Nucleus accumbens (tissue), 56 donors: ENCODE measurements at places on chromosomes 6 and 20.

- DNase-seq: no peak
Observed at GRCh38 chr20:3121955-3122610, 37.6 kb upstream of the AVP start.

- DNase-seq: no peak
Observed at GRCh38 chr6:12449447-12449846, 159.3 kb downstream of the EDN1 start.

DNA sequence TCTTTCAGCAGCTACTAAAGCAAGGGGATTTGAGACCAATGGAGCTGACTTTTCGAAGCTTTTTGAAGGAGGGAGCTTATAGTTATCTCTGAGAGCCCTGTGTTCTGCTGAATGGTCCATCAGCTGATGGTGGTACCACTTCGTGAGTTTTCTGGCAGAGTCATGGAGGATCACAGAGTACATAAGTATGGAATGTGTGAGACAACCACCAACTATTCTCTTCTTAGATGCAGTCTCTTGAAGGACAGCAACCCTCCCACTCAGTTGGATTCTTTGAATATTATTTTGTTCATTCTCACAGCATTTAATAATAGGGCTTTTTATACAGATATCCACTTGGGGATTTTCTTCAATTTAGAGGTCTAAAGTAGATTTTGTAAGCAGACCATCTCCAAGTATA lies 75.3 kb downstream of the ELOVL2 start:
- no peak for DNase-seq

- DNase-seq: no peak
Observed at GRCh38 chr6:130575557-130575956, 209.7 kb downstream of the TMEM200A start.

- no peak for DNase-seq
Observed at GRCh38 chr6:20699402-20699801, 165.1 kb downstream of the CDKAL1 start.

GRCh38 chr20:50892394-50892793 lies 38.8 kb downstream of the ADNP start:
- no peak for DNase-seq

- DNase-seq: no peak
Observed at GRCh38 chr20:1277529-1278322, 11.6 kb downstream of the SNPH start.

DNA sequence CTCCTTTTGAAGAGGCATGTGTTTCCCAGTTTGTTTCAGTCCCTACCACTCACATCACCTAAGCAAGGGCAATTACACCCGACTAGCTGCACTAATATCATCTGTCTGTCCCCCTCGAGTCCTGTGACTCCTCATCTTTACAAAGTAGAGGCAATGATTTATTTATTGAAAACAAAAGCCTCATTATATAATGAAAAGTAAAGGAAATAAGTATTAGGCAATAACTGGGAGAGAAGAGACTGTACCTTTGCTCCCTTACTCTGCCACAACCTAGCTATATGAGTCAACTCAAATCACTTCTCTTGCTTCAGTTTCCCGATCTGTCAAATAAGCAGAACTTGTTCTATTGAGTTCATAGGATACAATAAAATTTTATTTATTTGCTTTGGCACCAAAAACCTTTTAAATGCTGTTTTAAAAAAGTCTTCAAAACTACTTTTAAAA lies 38.9 kb downstream of the CSNK2A1 start:
- DNase-seq: no peak

DNA sequence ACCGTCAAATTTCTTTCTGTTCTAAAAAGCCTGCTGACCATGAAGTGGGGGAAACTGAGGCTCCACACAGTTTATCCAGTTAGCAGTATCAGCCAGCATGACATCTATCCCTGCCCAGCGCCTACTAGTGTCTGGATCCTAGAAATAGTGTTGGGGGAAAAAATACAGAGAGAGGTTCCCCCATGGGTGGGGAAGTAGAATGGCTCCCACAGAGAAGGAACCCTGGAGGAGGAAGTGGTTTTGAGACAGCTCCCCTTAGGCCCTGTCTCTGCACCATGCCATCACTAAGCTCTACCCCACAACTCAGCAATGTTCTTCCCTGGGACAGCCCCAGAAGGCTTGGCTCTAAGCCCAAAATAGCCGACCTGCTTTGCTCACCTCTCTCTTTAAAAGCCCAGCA lies 153.4 kb downstream of the MBOAT1 start:
- DNase-seq: no peak

GRCh38 chr6:105949869-105950268 lies 136.3 kb upstream of the PRDM1 start:
- no peak for DNase-seq

DNA sequence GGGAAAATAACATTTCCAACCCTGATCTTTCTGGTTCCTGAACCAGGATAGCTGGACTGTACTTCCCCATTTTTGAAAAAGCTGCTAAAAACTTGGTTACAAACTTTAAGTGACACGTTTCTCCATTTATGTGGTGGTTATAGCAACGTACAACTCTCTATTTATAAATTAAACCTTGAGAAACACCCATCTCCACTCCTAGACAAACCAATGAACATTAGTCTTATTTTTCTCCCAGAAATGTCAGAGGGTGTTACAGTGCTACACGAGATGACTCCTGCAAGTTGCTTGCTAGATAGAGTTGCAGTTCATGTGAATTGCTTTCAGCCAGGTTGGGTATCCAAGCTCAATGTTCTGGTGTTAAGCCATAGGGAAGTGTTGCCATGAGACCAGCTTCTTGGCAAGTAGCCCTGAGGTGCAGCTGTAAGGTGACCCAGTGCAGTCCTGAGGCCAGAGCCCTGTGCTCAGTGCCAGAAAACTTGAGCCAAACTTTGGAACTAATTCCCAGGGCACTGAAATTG lies 51.3 kb upstream of the REV3L start:
- DNase-seq: peak; percentile 57

DNA sequence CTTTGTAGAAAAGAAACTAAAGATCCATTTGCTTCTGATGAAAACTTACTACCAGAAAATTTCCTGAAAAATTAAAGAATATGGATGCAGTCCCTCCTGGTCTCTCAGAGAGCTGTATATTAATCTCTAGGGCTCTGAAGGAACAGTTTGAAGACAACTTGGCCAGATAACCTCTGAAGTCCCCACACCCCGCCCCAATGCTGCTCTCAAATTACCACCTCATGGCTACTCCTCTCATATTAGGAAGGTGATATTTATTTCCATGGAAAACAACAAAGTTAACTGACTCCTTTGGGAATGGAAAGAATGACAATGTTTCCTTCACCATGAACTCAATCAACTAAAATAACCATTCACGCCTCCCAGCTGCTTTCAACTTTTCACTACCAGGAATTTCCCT lies 408.4 kb upstream of the FLRT3 start:
- no peak for DNase-seq

GRCh38 chr20:1085492-1086276 lies 32.7 kb upstream of the PSMF1 start:
- no peak for DNase-seq

- DNase-seq: no peak
Observed at GRCh38 chr6:111201764-111202163, 114.5 kb downstream of the SLC16A10 start.

GRCh38 chr6:140590641-140591040 lies 1216.2 kb upstream of the CITED2 start:
- no peak for DNase-seq

DNA sequence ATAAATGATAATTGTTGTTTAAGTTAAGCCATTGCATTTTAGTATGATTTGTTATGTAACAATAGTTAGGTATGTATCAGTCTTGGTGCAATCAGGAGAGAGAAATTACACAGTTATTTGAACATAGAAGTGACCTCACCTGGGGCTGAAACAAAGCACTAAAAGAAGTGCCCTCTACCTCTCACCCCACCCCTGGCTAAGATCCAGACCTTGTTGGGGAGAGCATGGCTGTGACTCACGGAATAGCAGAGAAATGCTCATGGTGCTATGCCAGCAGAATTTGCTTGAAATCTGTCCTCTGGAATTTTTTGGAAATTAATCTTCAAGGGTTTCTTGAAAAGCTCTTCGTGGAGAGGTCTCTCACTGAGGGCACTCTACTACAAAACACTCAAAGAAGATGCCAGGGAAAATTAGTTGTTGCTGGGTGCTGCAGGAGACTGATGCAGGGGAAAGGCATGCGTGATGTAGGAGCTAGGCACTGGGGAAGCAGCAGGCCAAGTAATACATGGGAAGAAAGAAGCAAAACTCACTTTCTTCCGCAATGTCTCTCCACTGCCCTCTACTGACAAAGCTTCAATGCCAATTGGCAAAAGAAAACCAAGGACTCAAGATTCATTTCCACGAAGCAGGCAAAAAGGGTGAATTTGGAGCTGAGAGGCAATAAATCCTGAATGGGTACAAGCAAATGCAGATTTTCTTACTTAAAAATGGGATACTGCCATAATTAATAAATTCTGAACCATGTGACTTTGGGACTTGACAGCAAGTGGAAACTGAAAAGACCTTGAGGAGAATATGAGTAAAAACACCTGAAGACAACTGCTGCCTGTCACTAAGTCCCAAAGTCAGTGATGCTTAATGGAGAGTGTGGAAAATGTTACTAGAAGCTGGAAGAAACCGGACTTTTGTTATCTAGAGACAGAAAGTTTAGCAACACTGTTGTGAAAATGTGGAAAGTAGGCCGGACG lies 136.3 kb upstream of the ZNF184 start:
- DNase-seq: no peak

GRCh38 chr6:143555071-143555492 lies 43.6 kb upstream of the FUCA2 start:
- DNase-seq: no peak

DNA sequence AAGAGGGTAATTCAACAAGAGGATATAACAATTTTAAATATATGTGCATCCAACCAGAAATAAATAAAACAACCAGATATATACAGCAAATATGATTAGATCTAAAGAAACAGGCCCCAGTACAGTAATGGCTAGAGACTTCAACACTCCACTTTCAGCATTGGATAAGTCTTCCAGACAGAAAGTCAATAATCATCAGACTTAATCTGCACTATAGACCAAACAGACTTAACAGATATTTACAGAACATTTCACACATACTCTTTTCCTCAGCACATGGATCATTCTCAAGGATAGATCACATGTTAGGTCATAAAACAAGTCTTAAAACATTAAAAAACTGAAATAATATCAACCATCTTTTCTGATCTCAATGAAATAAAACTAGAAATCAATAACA lies 62.7 kb upstream of the MTRF1L start:
- no peak for DNase-seq
